NCI-H1092 treated with DMSO at 0.1 percent for 48 hours (cell line): ENCODE measurements at places on chromosomes 7 and 10.

DNA sequence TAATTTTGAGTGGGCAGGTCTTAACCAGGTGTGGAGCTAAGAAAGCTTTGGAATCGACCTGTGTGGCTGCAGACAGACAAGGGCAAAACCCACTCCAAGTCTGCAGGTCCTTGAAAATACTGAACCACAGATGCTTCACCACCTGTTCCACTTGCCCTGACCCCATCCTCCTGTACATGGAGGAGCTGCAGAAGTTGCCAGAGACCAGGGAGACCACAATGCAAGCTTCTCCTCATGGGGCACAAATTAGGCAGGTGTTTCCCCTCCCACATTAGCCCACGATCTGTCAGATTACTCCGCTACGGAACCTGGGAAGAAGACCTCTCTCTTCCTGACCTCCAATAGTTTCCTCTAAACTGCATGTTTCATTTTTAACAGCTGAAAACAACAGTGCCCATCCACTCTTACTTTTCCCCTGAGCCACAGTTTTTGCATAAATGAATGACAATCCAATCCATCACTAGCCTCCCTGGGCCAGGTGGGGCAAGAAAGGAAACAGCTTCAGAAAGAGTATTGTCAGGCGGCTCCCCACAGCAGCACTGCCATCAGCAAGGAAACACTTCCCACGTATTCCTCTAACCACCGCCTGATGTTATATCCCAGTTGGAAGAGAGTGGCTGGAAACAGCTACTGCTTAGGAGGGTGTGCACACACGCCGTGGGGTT, 141.6 kb downstream of the PRKAG2 start:
- DNase-seq = no peak

DNA sequence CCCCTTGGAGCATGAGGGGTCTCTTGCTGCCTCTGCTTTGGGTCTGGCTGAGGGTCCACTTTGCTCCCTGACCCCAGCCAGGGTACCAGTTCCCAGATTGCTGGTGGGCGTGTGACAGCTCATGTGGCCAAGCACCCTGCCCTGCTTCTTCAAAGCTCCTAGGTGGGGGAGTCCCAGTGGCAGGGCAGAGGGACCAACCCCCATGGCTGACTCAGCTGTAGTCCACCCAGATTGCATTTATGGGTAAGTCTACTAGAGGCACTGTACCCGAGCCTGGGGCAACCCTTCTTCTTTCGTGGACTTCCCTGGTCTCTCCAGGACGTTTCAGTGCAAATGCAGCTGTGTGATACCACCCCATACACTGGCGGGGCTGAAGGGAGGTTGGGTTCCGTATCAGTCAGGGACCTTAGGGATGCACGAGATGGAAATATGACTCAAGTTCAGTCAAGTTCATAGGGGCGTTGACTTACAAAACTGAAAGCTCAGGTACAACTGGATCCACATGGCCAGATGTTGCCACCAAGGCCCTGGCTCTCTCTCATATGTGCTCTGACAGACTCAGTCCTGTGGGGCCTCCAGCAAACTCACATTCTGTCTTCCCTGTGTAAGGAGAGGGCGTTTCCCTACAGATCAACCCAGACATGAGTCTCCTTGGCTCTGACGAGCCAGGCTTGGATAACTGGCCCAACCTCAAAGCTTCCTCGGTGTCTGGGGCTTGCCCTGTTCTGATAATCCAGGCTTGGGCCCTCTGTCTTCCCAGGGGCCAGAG, 13.6 kb downstream of the PTPRE start:
- DNase-seq = no peak

GRCh38 chr7:108057951-108058481, 55.1 kb upstream of the LAMB1 start:
- DNase-seq = no peak

GRCh38 chr7:43537765-43538403, 45.0 kb upstream of the STK17A start:
- no peak for DNase-seq

- no peak for DNase-seq
These were observed 48.8 kb downstream of the RALA start for GRCh38 chr7:39672176-39672575.

DNA sequence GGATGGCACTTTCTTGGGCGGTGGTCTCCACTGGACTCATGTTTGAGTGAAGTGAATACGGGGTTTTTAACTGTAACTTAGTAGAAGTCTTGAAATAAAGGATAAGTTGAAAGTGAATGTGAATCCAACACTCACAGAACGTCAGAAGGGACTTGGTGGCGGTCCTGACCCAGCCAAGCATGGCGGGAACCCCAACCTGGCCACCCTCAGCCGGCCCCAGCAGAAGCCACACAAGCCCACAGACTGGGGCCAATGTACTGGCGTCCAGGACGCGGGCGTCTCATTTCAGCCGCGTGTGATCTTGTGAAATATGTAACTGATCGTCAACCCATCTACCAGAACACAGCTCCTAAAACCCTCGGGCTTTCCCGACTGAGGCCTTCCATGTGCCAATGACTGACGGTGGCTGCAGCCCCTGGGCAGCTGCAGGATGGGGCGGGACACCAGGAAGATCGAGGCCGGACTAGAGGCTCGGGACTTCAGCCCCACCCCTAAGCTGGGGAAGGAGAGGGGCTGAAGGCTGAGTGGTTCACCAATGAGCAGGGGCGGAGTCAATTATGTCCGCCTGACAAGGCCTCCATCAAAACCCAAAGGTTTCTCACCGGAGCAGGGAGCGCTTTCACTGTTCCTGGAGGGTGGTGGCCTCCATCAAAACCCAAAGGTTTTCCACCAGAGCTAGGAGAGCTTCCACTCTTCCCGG, 161.5 kb downstream of the MAD1L1 start:
- no peak for DNase-seq
